ENCODE measurements at places on chromosomes 13 and 19.
A peak's percentile ranks its signal among the peaks of the same experiment; 100 is the strongest.

- peak; percentile 65 for DNase-seq
Observed at GRCh38 chr13:27636589-27637288, 15.0 kb downstream of the POLR1D start.

DNA sequence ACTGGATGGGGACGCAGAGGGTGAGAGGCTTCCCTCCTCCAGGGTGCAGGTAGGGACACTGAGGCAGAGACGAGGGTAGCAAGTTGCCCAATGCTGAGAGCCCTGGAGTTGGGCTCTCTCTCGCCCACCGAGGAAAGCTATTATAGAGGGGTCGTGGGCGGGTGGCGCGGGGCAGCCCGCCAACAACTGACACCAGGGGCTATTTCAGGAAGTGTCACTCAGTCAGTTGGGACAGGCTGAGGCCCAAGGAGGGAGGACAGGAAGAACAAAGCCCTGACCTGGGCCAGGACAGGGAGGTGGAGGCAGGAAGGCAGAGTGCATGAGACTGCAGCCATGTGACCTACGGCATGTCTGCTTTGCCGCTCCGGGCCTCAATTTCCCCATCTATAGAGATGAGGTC lies 29.9 kb downstream of the TINCR start:
- no peak for DNase-seq

GRCh38 chr19:778910-779653 lies 18.2 kb upstream of the PTBP1 start:
- no peak for DNase-seq

GRCh38 chr13:22201375-22201925 lies 530.6 kb downstream of the FGF9 start:
- DNase-seq: no peak

GRCh38 chr13:19982447-19983043 lies 24.0 kb downstream of the ZMYM2 start:
- DNase-seq: no peak

- DNase-seq: no peak
Observed at GRCh38 chr19:40089462-40089861, 1.3 kb downstream of the ZNF780A start.

GRCh38 chr19:52138983-52139251 lies 821 bp downstream of the ZNF616 start:
- no peak for DNase-seq

- no peak for DNase-seq
Observed at GRCh38 chr19:13429563-13429962, 76.7 kb downstream of the CACNA1A start.

DNA sequence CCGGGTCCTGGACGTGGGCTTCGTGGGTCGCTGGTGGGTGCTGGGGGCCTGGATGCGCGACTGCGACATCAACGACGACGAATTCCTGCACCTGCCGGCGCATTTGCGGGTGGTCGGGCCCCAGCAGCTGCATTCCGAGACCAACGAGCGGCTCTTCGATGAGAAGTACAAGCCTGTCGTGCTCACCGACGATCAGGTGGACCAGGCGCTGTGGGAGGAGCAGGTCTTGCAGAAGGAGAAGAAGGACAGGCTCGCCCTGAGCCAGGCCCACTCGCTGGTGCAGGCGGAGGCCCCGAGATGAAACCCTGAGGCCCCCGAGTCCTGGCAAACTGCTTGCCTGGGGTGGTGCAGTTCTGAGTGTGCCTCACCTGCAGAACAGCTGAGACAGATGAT lies 787 bp downstream of the TIMM29 start:
- no peak for DNase-seq

- DNase-seq: no peak
Observed at GRCh38 chr13:109802936-109803335, 16.6 kb upstream of the IRS2 start.

DNA sequence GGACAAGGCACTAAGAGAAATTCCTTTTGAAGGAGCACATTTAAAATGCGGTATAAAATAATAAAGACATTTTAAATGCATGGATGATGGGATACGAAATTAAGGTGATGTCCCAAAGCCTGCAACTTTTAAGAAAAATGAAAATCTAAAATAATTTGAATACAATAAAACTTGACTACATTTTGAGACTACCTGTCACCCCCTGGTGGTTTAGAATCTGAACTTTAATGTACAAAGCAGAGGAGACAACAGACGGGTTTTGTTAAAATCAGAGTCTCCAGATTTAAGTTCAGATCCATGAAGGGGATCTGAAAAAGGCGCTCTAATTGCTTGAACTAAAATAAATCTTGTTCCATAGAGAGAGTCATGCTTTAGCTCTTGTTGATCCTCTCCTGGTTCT lies 1129.3 kb upstream of the PCDH20 start:
- no peak for DNase-seq
